Keratinocyte (primary cell): ENCODE measurements at places on chromosomes 3 and 15. TPM values are rescaled to one million over a fixed set of nuclear protein-coding genes. Genes with fewer than 3 reads are reported as not detected.

The GOLGA8K gene
- polyA plus RNA-seq, result not detected in 3 replicates

The GRAMD1C gene
- 0.95 to 2.7 TPM (median 2.0 TPM) in 3 replicates for polyA plus RNA-seq

DNA sequence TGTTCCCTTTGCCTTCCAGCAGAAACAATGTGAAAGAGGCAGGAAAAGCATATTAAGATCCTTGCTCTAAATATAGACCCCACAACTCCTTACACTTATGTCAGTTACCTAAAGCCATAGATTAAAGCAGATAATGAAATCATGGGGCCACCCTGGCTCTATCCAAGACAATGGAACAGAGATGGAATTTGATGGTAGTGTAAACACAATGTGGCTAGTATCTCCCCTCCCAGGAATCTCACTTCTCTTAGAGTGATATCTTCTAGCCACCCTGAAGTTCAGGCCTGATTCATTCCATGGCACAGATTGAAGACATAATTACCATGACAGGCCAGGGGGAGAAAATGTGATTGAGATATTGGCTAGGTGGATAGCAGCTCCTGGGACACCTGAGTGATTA lies 32.6 kb downstream of the GALNT15 start:
- no peak for DNase-seq

GRCh38 chr3:158260392-158260791 lies 150.5 kb downstream of the RSRC1 start:
- DNase-seq, result no peak

DNA sequence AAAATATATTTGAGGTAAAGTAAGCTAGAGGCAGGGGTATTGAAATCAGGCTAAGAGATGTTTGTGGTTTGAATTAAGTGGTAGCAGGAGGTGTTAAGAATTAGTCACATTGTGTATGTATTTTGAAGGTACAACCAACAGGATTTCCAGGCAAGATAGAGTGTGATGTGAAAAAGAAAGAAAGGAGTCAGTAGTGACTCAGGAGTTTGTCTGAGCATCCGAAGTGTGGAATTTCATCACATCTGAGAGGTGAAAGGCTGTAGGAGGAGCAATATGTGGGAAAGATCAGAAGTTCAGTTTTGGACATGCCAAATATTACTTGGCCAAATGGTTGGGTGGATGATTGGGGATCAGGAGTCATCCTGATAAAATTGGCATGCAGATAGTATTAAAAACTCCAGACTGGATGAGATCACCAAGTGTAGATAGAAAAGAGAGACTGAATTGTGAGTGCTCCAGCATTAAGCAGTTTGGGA lies 32.1 kb upstream of the EBLN2 start:
- peak; percentile 42 for DNase-seq

DNA sequence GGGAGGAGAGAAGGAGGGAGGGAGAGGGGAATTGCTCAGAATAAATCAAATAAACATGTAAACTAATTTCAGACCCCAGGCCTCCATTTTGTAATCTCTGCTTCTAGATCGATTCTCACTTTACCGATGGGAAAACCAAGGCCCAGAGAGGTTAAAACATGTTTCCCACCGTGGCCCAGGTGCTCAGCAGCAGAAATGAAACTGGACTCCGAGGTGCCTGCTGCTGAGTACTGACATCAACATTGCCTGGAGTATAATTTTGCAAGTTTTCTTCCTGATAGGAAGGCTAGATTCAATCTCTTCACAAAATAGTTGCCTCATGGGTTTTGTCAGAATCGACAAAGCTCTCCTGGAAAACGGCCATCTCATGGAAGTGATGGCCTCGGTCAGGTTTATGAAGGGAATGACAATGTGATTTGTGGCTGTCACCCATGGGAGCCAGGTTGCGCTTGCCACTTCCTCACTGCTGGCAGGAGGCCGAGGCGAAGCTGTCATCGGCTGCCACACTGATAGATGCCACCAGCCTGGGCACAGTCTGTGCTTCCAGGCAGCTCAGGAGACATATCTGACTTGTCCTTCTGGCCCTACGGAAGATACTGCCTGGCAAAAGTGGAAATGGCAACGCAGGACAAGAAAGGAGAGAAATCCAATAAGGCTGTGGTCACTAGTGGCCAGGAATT lies 133.1 kb upstream of the LRRN1 start:
- DNase-seq, result no peak

DNA sequence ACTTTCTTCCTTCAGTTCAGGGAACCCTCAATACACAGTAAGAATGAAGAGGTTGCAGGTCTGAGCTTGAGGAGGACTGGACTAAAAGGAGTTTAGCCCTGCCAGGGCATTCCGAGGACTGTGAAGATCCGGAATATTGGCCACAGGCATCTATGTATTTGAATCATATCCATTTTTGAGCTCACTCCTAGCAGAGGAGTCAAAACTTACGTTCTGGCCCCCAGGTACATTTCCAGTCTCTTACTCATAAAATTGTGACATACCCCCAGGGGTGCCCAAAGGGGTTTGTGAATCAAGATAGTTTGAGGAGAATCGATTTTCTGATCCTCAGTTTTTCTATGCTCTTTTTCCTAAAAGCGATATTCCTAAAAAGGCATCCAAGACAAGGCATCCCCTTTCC lies 27.6 kb upstream of the SRP14 start:
- no peak for DNase-seq
